ENCODE measurements at places on chromosomes 12 and 14.
A peak's percentile ranks its signal among the peaks of the same experiment; 100 is the strongest.

DNA sequence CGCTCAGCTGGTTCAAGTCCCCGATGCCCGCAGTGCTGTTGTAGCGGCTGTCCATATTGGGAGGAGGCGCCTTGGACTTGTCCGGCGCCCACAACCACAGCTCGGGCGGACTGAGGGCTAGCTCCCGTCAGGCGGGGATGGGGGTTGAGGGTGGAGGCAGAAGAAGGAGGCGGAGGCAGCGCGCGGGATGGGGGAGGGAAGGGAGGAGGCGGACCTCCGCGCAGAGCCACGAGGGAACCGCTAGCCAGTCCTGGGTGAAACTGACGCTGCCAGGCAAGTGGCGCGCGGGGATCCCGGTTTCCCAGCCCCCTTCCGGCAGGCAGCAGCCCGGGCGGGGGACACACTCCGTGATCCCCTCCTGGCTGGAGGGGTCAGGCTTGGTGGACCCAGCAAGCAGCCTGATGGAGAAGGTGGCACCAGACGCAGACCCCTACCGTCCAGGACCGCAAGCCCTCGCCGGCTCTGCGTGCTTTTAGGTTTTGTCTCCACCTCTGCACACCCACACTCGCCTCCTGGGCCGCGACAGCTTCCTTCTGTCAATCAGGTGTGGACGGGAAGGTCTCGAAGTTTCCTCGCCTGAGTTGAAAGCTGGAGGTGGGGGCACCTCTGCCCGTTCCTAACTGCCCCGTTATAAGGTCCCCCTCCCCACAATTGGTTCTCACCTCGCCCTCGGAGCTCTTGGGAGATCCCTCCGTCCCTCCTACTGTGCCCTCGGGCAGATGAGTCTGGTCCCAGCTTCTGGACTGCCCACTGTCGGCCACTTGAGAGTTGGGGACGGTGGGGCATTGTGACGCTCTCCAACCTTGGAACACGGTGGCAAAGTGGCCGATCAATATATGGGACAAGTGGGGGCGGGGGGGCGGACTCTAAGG lies at the start of gene CPNE8:
Gene CPNE8 (minus strand): TSS at position 112 of the 872 bp plus-strand sequence. CDS start 57 bp downstream, at position 55.
- DNase-seq, result peak; percentile 72

GRCh38 chr14:73238424-73238852 lies 1.1 kb downstream of the PAPLN start:
- DNase-seq, result peak; percentile 77

DNA sequence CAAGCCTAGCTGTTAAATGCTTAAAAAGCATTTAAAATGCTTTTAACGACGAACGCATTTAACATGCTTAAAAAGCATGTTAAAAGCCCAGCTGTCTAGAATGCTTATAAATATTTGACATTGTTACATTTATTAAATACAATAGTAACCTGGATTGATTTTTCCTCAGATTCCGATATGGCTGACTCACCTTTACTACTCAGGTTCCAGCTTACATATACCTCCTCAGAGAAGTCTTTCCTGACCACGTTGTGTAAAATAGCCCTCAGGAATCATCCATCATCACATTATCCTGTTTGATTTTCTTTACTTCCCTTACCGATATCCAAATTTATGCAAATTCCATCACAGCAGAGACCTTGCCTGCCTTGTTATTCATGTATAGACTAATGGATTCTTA lies 51.4 kb downstream of the SLC41A2 start:
- DNase-seq, result no peak

GRCh38 chr12:52059582-52060497 lies 8.6 kb downstream of the NR4A1 start:
- peak; percentile 47 for DNase-seq

- no peak for DNase-seq
Observed at GRCh38 chr14:23827100-23827892, 126.3 kb upstream of the DHRS4 start.

DNA sequence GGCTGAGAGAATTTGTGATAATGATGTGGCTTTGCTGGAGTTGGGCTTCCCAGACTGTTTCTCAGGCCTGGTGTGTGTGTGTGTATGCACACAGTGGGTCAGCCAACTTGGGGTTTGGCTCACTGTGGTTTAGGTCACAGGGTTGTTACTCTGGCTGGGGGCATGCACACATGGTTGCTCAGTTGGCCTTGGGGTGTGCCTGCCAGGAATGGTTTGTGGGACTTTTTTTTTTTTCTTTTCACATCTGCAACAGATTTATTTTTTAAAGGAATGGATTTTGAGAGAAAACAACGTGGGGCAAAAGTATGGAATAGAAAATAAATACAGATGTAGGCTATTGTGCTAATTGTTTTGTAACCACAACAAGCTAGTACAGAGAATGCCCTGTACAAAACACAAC lies 25.0 kb upstream of the GTF2A1 start:
- peak; percentile 18 for DNase-seq

GRCh38 chr12:127445581-127446139 lies 821.3 kb upstream of the TMEM132C start:
- DNase-seq, result no peak

DNA sequence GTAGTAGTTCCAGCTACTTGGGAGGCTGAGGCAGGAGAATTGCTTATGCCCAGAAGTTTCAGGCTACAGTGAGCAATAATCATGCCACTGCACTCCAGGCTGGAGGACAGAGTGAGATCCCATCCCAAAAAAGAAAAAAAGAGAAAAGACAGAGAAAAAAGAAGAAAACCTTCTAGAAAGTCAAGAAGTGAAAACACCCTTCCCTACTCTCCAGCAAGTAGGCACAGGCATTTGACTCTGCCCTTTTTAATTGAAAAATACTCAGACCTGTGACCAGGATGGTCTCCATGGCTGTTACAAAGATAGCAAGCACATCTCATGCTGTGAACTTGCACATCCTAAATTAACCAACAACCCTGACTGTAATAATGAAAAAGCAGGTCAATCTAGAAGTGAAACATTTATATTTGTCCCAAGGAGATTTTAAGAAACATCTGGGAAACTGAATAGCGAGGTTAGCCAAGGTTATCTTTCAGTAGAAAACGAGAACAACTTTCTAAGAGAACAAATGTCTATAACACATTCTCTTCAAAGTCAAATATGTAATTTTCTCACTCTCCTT lies 2.0 kb downstream of the TMTC1 start:
- no peak for DNase-seq

- DNase-seq, result no peak
Observed at GRCh38 chr12:12025799-12026386, 44.8 kb upstream of the BCL2L14 start.

GRCh38 chr12:19239616-19240234 lies 110.2 kb downstream of the PLEKHA5 start:
- DNase-seq, result peak; percentile 74

DNA sequence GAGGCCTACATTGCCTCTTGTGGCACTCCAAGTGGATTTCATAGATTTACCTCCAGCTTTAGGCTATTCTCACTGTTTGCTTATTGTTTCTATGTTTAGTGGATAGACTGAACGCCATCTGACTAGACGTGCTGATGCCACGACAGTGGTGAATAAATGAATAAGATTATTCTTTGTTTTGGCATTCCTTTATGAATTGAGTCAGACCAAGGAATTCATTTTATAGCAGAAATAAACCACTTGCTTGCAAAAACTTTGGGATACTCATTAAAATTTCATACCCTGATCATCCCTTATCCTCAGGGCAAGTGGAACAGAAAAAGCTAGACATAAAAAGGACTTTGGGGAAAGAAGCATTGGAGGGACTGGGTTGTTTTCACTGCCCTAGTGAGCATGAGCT lies 71.7 kb upstream of the FERMT2 start:
- DNase-seq, result peak; percentile 69

DNA sequence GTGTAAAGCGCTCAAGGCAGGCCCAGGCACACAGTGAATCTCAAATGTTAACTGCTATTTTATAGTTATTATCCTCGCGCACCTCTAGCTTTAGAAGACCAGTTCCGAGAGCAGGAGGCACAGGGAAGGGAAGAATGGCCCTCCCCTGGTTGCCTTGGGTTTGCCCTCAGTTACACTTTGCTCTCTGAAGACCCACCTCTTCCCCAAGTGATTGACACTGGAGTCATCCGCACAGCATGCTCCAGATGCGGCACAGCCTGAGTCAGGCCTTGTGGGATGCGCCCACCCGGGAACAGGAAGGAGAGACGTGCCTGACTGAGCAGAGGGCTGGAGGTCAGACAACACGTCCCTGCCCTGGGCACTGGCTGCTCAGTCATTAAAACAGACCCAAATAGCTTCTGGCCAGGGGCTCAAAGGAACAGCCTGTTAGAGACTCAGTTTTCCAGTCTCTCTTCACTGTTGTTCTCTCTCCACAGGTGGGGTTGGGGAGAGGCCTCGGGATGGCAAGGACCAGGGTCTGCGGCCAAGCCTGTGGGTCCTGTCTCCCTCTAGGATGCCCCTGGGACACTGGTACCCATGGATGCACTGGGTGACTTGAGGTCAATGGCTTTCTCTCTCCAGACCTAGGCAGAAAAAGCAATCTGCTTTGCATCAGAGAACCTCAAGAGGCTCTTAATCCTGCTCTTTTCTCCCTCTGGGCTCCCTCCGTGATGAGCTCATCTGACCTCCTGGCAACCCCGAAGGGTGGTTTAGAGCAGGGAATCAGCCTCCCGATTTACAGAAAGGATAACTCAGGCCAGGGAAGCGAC lies 13.6 kb upstream of the MLXIP start:
- peak; percentile 71 for DNase-seq

GRCh38 chr14:75885829-75886228 lies 96.0 kb downstream of the TGFB3 start:
- DNase-seq, result peak; percentile 87

DNA sequence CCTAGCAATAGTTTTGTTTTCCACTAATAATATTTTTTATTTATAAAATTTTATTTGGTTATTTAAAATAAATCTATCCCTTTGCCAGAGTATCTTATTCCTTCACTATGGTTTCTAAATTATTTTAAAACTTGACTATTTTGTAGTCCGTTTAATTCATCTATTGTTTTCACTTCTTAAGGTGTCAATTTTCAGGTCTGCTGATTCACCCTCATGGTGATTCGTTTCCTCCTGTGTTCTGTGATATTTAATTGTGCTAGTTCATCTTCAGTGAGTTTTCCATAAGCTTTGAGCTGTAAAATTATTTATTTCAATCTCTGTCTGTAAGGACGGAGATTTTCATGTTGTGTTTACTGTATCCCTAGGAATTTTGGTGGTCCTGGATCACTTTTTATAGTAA lies 70.6 kb downstream of the SNAPC1 start:
- DNase-seq, result no peak

GRCh38 chr12:79302162-79302814 lies 388.5 kb downstream of the PAWR start:
- DNase-seq, result no peak

GRCh38 chr14:105060751-105061427 lies 4.3 kb downstream of the GPR132 start:
- no peak for DNase-seq

DNA sequence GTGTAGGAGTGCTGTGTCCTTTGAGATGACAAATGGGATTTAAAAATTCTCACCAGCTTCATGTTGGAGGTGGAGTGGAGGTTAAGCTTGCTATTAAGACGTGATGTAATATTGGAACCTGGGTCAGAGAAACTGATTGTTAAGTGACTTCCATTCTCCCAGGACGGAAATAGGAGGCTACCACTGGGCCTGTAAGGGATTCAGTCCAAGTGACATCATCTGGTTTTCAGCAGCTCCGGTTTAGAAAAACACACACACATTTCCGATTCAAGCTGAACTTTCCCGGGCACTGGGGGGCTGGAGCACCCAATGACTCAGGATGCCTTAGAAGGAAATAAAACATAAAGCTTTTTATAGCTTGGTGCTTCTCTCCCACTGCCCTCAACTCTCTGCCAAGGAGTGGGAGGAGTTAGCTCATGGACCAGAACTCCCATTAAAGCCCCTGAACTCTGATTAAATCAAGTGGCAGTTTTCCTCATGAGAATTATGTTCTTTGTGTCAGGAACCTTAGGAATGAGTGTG lies 12.4 kb downstream of the CALM1 start:
- peak; percentile 95 for DNase-seq

DNA sequence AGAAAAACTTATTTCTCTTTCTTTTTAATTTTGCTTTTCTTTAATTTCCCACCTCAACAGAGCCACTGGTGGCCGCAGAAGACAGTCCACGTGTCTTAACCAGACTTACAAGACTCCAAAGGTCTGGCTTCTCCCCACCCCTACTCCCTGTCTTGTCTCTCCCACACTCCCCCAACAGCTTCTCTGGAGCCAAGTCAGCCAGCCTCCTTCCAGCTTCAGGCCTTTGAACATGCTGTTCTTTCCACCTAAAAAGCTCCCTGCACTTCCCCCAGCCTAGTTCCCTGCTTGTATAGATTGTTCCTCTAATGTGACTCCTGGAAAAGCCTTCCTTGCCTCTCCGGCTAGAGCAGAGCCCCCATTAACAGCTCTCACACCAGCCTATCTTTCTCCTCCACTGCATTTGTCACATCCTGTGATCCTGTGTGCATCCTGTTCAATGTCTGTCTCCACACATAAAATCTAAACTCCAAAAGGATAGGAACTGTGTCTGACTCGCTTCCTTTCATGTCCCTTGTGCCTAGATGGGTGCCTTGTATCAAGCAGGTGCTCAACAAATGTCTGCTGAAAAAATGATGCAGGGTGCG lies 7.8 kb upstream of the DYNLL1 start:
- DNase-seq, result no peak

GRCh38 chr14:75859746-75860145 lies 122.0 kb downstream of the TGFB3 start:
- DNase-seq, result peak; percentile 20

DNA sequence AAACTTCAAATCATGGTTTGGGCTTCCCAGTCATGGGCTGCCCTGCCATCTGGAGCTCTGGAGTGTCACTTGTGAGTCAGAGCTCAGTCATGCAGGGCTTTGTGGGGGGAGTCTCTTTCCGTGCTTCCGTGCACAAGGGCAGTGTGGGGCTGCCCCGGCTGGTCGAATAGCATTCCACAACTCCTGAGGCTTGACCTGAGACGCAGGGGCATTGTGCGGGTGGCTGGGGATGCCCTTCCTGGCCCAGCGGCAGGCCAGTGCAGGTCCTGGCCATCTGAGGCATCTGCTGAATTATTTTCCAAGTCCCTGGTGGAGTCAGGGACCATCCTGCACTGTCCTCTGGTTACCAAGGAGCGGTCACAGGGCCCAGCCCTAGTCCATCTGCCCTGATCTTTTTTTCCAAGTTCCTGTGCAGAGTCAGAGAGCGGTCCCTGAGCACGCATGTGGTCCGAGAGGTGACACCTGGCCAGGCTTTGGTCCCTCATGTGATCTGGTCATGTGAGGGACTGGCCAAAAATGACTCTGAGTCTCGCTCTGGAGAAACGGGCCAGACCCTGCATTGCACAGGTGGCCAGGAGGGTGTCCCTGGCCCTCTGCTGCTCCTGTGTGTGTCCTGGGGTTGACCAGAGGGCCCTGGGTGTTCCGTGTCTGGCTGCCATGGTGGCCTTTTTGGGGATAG lies 167.0 kb upstream of the ALG10B start:
- DNase-seq, result no peak

DNA sequence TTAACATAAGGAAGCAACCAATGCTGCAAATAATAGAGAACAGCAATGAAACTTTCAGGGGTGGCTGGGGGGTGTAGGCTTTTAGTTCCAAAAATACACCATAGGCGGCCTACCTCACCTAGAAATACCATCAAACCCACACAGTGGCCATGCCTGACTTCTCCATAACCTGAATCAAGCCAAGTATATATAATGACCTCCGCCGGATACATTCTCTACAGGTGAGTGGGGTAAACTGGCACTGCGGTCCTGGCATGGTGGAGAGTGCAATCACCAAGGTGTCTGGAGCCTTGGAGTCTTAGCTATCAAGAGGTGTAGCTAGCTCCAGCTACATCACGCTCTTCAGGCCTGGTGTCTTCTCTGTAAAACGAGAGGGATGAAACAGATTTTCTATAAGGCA lies 1.2 kb downstream of the ZBTB25 start:
- DNase-seq, result no peak

Measured in GM23248 (cell line).